ENCODE measurements at places on chromosomes 12 and 14.

GRCh38 chr12:112381406-112381882 lies 787 bp downstream of the HECTD4 start:
- DNase-seq = no peak

DNA sequence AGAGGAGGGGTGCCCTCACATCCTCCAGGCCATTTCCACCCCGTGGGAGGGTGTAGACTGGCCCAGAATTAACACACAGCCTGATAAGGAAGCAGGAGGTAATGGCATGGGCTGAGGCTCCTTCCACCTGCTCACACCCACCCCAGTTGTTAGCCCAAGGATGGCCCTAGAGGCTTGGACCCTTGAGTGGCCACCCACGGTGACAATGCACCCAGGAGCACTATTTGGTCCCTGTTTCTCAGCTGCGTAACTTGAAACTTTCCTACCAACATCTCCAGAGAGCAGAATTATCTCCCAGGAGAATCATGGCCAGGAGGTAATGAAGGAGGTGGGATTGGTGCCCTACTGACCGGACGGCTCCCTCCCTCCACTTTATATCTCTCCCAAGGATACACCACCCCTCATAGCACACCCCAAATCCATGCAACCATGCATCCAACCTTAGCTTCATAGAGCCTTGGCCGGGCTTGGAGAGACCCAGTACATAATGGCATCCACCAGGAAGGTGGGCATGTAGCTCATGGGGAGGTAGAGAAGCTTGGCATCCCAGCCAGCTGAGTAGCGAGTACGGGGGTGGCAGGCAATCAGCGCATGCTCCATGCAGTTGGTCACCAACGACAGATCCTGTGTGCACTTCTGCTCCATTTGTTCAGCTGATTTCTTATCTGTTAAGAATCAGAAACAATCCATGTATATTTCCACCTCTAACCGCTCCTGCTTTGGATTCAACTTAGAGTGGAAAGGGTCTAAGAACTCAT lies 5.6 kb downstream of the RDH16 start:
- no peak for DNase-seq

GRCh38 chr14:31696378-31696777 lies 135.2 kb downstream of the NUBPL start:
- no peak for DNase-seq

- no peak for DNase-seq
Observed at GRCh38 chr12:16359512-16360491, 12.4 kb downstream of the MGST1 start.

DNA sequence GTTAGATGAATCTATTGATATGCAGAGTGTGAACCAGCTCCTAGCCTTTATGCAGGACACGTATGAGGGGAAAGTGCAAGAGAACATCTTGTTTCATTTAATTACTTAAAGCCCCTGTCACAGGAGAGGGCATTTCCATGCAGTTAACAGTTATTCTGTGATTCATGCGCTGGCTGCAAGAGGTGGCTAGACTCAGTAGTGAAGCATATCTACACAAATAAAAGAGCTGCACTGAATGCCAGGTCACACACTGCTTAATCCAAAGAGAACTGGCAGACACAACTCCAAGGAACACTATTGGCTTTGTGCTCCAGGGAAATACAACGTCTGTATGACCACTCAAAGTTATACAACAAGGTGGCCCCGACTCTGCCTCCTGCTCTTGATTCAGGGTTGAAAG lies 394.1 kb downstream of the C12orf75 start:
- DNase-seq = peak; percentile 61

DNA sequence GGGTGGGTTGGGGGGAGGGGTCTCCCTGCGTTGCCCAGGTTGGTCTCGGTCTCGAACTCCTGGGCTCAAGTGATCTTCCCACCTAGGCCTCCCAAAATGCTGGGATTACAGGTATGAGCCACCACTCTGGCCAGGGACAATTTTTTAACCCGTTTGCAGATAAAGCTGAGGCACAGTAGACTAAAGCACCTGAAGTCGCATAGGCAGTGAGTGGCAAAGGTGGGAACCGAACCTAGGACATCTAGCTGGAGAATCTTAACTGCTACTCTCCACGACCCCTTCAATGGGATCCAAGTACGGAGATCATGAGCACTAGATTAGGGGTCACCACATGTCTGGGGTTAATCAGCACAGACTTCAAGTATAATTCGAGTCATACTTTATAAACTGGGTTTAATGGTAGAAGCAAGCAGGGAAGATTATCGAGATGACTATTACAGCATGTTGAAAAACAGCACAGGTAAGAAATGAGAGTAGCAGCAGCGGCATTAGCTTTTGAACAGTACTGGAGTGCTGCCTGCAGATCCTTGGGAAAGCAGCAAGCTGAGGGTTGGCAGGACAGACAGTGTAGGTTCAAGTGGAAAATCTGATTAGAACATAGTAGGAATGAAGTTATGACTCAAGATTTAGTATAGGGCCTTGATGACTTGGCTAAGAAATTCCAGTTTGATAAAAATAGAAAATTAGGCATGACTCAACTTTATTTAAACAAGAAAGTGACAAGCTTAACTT lies 23.9 kb downstream of the NID2 start:
- no peak for DNase-seq

Data from anterior cingulate cortex (tissue), 58 donors.